ENCODE measurements at places on chromosomes 2 and 18.

DNA sequence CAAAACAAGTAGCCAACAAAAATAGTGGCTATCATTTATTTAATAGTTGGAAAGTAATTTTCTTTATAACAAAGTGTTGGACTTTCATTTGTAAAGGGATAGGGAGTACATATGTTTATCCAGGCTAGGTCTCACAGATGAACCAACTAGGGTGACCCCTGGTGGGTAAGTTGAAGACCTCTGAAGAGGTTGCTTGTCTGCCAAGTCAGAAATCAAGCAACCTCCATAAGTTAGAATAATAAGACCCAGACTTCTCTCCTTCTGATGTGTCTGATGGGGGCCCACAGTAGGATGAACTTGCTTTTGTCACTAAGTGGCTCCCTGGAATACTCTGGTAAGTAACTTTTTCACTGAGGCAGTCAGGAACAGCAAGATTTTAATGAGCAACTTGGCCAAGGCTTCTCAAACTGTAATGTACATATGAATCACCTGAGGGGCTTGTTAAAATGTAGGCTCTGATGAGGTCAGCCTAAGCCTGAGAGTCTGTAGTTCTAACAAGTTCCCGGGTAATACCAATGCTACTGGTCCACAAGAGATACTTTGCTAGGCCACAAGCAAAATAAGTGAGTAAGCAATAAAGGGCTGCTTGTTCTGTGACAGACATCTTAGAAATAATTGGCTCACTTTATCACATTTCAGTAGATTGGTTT lies 319.6 kb downstream of the PIK3C3 start:
- DNase-seq: no peak

GRCh38 chr2:186697536-186697935 lies 3.7 kb downstream of the FAM171B start:
- no peak for DNase-seq

DNA sequence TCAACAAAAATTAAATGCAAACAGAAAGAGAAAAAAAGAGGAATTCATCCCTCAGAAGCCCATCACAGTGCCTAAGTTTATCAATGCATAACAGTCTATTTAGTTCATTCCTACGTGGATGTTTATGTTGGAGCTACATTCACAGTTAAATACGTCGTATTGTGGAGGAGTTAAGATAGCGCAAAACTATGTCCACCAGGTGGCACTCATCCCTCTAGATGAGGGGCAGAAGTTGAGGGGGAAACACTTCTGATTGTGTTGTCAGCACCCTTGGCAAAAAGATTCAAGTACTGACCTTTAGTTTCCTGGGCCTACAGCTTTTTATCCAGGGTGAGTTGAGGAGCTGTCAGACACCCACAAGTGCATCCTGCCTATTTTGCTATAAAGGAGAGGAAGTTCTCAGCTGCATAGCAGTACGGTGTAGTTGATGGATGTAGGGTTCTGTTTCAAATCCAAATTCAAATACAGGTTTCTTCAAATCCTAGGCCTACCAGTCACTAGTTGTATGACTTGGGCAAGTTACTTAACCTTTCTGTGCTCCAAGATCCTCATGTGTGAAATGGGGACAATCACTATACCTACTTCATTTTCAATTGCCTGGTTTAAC lies 26.8 kb upstream of the MYO1B start:
- DNase-seq: no peak

DNA sequence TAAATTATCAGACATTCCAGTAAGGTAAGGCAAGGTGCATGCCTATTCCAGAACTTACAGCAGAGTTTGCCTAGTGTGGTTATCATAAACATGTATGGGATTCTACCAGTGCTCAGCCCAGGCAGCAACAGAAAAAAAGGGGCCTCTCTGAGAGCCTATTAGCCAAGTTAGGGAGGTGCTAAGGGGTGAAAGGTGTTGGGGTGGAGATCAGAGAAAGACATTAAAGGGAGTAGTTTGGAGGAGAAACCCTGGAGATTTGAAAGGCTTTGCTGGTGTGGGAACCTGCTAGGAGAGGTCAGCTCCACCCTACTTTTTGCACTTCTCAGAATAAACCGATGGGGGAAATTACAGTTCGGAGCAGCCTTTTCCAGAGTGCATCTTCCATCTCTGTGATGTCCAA lies 2.9 kb downstream of the ARPC2 start:
- no peak for DNase-seq
